ENCODE measurements at places on chromosomes 5 and 9. TPM values are rescaled to one million over a fixed set of nuclear protein-coding genes. Genes with fewer than 3 reads are reported as not detected.

Gene PRDM9
- not detected for total RNA-seq

DNA sequence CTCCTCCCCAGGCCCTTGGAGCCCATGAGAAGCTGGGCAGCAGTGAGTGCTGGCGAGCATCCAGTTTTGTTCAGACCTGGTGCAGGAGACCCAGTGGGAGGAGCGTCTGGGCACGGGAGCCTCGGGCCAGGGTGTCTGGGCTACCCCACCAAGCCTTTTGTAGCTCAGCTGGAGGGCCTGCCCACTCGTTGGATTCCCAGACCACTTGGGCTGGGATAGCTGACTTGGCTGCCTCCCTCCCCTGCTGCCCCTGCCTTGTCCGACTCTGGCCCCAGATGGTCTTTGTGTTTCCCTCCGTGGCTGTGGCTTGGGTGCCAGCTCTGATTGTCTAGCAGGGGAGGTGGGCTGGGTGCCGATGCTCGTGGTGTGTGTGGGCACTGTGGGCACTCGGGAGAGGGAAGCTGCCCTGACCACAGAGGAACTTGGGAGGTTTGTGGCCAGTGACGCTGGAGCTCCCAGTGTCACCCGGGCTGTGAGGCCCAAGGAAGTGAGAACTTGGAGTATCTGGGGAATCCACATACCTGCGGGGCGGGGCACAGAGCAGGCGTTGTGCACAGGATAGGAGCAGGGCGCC, 47.3 kb downstream of the WNK2 start:
- peak; percentile 75 for DNase-seq

Gene SPATA31A3
- total RNA-seq: not detected

DNA sequence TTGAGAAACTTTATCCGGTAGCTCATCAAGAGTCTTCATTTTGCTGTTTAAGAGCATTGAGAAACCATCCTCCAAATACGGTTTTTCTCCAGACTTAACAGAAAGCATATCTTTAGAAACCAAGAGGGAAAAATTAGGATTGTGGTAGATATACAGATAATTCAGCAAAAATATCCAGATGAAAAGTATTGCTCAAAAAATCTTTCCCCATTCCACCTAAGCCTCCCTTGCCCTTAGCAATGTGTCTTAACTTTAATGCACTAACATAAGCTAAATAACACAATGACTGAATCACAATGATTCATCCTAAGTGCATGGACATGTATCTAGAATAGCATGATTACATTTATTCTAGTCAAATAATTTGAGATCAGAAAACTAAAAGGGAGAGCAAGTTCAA, 130.3 kb upstream of the TARS1 start:
- no peak for DNase-seq

GRCh38 chr9:92747459-92748232, 17.0 kb downstream of the BICD2 start:
- no peak for DNase-seq

- no peak for DNase-seq
These were observed 343.6 kb downstream of the CSNK1G3 start for GRCh38 chr5:123855609-123856008.

DNA sequence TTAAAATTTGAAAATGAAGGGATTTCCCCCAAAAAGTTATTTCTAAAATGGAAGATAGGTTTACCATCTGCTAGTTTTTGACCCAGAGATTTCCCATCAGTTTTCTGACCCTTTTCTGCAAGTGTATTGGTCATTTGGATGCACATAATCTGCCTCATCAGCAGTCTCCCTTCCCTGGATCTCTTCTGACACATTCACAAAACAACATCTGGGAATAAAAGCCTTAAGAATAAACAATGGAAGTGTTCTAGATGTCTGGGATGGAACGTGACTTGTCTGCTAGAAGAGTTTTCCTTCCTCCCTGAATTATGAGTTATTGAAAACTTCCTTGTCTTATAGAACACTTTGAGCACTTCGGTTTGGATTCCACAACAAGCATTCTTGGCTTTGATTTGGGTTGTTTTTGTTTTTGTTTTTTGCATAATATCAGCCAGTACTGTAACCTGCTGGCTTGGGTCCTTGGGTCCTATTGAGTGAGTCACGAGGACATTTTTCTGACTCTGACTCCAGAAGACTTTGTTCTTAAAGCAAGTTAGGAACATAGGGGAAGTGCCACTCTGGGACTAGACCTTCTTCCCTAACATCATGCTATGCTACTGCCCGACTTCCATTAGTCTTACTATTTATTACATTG, 18.2 kb upstream of the ESM1 start:
- no peak for DNase-seq

Gene CDH9
- not detected for total RNA-seq

Gene DNAJC25
- total RNA-seq: 6.9 TPM

DNA sequence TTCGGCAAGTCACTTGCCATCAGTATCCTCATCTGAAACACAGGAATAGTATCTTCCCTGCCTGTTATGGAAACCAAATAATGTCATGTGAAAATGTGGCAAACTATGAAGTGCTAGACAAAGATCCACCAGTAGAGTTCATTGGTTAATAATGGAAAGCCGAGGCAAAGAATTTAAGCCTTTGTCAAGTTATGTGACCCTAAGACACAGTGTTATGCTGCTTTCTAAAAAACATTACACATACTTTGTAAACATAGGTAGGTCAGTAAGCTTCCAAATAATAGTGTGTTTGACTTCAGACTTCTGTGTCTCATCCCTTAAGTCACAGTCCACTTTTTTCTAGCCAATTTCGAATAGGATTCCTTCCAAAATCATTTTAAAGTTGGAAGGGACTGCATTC, 6.0 kb downstream of the PTAR1 start:
- no peak for DNase-seq

DNA sequence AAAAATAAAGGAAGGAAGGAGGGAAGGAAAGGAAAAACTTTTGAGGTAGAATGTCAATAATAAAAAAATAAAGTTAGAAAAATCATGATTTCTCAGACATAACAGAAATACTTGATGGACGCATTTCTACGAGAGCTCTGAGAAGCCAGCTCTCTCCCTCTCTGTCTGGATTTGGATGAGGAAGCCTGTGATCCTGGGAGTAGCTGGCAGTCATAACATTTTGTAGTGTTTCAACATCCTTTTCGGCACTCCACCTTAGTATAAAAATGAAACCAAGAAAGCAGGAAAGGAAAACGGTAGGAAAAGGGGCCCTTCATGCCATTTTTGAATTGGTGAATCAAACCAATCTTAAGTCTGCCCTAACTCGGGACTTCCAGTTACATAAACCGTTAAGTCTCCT, 321.3 kb downstream of the EPB41L4A start:
- no peak for DNase-seq

DNA sequence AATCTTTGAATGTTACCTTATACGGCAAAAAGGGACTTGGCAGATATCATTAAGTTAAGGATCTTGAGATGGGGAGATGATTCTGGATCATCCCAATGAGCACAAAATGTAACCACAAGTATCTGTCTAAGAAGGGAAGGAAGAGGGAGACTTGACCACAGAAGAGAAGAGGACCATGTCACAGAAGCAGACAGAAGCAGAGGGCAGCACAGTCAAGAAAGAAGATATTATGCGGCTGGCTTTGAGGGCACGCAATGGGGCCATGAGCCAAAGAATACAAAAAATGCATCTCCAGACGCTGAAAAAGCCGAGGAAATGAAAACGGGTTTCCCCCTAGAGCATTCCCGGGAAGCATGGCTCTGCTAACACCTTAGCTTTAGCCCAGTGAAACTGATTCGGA, 225.3 kb downstream of the NR2F1-AS1 start:
- no peak for DNase-seq

Gene LPAR1
- total RNA-seq: 25.7 TPM

GRCh38 chr9:109463924-109464625, 34.0 kb downstream of the PTPN3 start:
- no peak for DNase-seq

Gene SLC6A7
- total RNA-seq: 30.4 TPM

GRCh38 chr5:150615141-150615699, 25.2 kb upstream of the SYNPO start:
- DNase-seq: no peak

Gene SMIM23
- total RNA-seq: not detected

DNA sequence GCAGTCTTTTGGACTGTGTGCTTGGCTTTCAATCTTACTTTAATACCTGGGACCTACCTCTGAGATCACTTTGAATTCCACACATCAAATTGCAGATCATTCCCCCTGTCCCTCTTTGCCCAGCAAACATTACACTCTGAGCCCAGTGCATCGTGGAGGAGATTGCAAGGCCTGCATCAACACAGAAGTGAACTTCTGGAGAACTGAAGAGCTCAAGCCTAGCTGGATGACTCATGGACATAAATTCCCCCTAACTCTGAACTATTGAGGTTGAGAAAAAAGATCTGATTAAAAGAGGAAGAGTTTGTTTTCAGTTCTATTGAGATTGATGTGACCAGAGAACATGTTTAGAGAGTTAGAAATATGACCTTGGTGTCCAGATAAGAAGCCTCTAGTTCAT, 316.0 kb upstream of the DMAC1 start:
- DNase-seq: no peak

Gene VCAN
- 4.7 TPM for total RNA-seq

DNA sequence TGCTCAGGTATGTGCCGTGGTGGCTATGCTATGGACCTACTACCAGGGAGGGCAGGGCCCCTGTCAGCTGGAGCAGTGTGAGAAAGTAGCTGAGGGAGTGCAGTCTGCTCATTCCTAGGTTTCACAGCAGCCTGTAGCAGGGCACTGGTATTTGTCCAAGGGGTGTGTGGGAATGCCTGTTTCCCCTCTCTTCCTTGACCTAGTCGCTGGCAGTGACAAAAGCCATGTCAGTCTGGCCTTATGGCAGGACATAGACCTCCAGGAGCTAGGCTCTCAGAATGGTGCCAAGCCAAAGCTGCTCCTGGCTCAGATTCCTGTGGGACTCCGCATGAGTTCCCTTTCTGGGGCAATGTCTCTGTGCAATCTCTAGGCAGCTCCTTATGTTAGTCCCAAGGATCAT, 253.9 kb upstream of the TYRP1 start:
- DNase-seq: no peak

DNA sequence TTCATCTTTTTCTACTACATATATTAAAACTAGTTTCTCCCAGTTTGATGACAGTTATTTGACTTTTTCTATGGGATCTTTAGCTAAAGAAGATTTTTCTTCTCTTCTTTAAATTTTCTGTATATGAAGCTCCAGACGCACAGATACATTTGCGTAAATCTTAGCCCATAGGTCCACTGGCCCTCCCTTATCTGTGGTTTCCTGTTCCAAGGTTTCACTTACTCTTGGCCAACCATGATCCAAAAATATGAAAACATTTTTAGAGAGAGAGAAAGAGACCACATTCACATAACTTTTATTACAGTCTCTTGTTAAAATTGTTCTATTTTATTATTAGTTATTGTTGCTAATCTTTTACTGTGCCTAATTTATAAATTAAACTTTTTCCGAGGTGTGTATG, 270.2 kb upstream of the DAPK1 start:
- no peak for DNase-seq

Gene CMYA5
- 0.31 TPM for total RNA-seq

DNA sequence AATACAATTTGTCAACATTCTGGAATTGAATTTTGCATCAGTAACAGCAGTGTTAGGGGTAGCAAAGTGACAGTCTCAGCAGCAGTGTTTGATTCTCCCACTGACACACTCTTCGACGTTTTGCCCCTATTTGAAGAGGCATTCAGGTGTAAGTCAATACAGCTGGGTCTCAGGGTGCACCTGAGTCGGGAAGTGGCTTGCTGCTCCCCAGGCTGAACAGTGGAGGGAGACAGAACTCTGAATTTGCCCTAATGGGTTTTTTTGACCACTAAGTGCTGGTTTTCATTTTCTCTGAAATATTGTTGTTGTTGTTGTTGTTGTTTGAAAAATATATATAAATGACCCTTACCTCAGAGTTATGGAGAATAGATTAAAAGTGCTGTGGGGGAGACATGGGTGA, 223.2 kb downstream of the TLR4 start:
- no peak for DNase-seq

DNA sequence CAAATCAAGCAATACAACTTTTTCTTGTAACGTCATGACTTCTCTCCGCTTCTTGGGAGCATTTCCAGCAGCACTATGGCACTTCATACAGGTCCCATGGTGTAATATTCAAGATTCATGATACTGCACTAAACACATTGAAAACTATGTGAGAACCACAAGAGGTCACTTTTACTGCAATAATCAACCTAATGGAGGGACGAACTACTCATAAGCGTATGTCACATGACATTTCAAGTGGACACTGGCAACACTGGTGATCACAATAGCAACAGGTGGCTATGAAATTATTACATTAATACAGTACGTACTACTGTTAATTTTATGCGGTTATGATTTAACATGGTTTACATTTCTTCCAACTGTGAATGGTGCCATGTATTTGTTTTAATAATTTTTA, 78.6 kb upstream of the TBC1D9B start:
- no peak for DNase-seq

- no peak for DNase-seq
These were observed 54.5 kb upstream of the FST start for GRCh38 chr5:53425687-53426511.

DNA sequence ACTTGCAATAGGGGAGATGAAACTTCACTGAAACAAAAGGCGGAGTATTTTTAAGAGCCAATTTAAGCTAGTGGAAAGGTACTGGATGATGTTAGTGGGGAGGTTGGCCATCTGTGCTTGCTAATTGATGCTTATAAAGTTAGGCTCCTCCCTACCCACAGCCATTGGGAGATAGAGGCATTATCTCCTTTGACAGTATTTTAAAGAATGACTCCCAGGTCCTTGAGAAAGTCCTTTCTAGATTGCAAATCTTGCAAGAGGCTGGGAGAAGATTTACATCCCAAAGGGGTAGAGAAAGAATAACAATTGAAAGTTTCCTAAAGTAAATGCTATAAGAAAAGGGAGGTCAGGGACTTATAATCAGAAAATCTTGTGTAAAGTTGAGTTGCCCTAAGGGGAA, 282.6 kb downstream of the BRINP1 start:
- no peak for DNase-seq

DNA sequence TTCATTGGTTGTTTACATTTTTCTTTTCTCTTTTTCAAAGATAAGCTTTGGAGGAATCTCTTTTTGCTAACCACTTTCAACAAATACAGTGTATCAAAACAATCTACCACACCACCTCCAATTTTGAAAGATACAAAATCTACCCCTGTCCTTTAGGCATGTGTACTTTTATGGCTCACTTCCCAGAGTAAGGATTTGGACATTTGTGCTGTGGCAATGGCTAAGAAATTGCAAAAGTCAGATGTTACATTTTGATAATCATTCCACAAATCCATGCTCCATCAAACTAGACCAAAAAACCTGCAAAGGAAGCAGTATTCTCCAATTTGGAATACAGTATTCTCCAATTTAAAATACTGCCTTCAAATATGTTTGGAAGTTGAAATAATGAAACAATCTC, 204.9 kb downstream of the MCTP1 start:
- DNase-seq: no peak

- DNase-seq: no peak
These were observed 194.6 kb downstream of the DENND1A start for GRCh38 chr9:123735376-123735775.

Gene MINAR2
- not detected for total RNA-seq
